Fibroblast of skin of left quadriceps (primary cell): ENCODE measurements at places on chromosomes 7 and 10.

DNA sequence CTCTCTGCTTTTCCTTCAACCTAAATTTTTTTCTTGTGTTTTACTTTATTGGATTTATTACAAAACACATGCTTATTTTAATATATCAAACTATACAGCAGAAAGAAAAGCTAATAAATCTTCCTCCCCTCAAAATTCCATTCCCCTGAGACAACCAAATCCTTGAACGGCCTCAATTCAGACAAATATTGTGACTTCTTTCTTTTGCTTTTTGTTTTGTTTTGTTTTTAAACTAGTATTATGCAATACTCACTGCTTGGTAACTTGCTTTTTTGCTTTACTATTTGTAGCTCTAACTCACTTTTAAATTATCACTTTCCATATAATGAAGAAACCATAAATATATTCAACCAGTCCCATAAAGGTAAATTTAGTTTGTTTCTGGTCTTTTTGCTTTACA, 59.4 kb upstream of the CDK1 start:
- no peak for DNase-seq

DNA sequence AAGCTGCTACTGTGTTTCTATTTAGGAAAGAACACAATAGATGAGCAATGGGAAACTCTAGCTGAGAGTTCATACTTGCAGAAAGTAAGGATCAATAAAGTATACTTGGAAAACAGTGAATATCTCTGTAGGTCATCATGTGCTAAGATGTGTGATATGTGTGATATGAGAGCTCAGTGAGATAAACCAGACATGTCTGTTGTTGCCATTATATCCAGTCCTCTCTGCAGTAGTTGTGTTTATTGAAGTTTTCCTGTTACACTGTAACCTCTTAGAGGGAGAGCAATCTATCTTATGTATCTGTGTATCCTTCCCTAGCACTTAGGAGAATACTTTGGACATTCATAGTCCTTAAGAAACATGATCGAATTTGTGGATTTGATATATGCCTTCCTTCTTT, 19.1 kb downstream of the TRUB1 start:
- no peak for DNase-seq

DNA sequence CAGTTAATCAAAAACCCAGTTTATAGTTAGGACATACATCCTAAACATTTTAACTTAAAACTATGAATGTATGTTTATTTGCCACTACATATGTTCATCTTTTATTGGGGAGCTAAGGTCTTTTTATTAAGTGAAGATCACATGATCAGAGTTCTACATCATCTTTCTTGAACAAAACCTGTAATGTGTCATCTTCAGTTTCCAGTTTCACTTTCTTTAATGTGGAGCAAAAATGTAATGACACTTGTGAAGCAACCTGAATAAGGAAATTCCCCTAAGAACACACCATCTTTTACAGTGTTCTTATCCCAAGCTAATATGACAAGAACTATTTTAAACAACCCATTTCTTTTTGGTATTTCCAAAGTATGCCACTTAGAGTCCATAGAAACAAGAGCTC, 166.7 kb upstream of the BET1 start:
- DNase-seq: no peak

DNA sequence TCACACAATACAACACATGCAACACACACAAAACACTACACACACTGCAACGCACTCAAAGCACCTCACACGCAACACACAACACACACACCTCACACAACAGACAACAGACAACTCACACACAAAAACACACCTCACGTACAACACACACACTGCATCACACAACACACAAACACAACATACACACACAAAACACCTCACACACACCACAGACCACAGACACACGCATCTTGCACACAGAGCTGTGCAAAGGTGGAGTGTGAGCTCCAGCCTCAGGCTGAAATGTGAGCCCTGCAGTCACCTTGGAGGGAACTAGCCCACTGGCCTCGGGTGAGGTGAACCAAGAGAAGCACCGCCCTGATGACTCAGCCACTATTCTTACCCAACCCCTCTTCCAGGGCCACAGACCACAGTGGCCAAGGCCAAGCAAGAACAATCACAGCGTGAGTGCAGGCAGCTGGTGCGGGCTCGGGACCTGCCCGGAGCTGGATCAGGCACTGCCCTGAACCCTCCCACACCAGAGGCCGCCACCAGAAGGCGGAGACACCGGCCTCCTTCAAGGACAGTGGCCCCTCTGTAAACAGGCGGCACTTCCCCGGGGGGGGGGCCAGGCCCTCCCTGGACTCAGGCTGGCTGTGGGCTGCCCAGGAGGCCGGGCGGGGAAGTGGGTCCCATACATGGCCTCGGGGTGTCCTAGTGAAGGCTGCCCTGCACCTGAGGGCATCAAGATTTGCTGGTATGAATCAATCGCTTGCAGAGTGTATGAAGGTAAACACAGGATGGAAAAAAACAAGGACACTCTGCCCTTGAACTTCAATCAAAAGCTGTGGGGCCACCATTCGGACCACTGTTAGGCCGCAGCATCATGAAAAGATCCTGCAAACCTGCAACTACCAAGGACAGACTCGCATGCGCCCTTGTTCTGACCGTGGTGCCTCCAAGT, 106.7 kb downstream of the TNS3 start:
- no peak for DNase-seq

DNA sequence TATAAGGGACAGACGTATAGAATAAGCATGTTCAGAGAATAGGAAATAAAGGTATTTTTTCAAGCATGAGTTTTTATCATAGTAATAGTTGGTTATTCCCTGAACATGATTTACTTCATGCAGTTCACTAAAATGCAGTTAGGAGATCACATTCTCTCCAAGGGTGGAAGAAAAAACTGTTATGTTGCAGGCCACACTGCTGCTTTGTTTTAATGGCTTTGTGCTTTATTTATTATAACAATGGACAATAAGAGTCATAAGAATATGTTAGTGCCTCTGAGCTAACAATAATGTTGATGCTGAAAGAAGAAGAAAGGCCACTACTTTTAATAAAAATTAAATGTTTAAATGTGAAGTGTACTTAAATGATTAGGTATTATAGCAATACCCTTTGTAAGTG, 78.5 kb upstream of the GATAD1 start:
- no peak for DNase-seq

DNA sequence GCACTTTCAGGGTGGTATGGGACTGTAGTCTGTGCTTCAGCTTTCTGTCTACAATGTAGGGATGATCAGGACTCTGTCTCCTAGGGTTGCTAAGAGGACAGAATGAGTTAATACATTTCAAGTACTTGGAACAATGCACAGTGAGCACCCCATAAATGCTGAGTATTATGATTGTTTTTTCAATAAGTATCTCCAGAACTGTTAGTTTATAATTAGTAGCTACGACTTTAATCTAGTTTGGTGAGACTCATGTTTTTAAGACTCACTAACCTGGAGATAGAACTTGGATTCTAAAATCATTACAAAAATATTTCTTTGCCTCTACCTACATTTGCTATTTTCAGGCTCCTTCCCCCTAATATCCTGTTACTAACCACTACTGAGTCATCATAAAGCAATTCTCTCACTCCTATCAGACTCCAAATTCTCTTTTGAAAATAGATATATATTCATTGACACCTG, 95.3 kb downstream of the CPED1 start:
- no peak for DNase-seq

DNA sequence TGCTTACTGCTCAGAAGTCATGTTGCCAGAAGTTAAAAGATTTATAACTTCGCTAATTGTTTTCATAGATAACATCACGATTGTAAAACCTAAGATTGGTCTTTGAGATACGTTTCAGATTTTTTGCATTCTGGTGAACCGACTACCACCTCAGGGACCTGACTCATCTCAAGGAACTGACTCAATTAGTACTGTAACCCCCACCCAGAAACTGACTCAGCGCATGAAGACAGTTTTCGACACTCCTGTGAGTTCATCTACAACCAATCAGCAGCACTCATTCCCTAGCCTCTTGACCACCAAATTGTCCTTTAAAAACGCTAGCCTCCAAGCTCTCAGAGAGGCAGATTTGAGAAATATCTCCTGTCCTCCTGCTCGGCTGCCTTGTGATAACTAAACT, 72.3 kb downstream of the ELMO1 start:
- DNase-seq: no peak

DNA sequence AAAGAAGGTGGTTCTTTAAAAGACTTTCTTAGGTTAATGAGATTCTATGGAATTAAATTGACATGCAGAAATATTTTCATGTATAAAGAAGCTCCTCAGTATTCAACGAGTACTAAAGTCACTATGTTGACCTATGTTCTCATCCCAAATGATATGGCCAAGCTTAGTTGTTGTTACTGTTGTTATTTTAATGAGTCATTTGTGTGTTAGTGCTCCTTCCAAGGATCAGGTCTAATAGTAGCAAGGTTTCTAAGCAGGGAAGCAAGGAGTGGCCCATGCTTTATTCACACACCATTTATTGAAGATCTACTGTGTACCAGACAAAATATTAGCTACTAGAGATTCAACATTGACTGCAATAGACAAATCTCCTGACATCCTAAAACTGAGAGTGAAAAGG, 41.9 kb downstream of the LRRN3 start:
- DNase-seq: no peak

DNA sequence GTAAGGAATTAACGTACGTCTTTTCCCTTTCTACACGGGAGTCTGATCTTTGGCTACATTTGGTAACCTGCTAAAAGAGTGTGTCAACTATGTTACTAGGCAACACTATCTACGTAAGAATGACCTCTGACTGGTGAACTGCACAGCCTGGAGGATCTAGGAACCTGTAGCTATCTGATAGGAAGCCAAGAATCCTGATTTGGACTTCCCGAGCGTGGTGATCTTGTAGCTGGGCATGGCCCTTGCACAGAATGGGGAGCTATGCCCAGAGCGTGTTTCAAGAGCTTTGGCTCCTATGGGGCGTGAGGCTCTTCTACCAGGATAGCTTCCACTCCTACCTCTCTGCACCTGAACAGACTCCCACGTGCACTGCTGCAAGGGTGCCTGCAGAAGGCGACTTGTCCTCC, 157.5 kb downstream of the TAX1BP1 start:
- no peak for DNase-seq

- DNase-seq: no peak
Observed at GRCh38 chr7:148962440-148962822, 65.9 kb downstream of the PDIA4 start.

GRCh38 chr7:44986218-44987053, 7.6 kb upstream of the MYO1G start:
- peak; percentile 85 for DNase-seq

- peak; percentile 7 for DNase-seq
Observed at GRCh38 chr7:22156205-22156604, 200.7 kb downstream of the RAPGEF5 start.

DNA sequence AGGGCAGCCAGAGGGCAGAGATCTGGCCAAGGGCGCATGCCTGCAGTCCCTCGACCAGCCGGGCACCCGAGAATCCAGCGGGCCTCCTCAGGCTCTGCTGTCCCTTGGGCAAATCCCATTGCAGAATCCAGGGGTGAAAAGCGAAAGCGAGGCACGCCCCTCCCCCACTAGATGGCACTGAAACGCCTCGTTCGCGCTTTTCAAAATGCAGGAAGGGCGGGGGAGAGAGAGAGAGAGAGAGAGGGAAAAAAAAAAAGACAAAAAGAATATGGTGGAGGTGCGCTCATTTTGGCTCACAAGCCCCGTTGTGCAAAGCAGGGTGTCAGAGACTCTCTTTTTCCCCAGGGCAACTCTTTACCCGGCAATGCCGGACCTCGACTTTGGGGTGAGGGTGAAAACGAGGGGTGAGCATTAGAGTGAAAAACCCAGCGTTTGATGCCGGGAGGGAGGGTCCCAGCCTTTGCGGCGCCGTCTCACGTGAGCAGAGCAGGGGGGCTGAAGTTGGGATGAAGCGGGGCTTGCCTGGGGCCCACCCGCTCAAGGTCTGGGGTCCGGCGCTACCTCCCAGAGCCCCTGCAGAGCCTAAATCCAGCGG, 2.5 kb upstream of the TMEM178B start:
- DNase-seq: no peak

DNA sequence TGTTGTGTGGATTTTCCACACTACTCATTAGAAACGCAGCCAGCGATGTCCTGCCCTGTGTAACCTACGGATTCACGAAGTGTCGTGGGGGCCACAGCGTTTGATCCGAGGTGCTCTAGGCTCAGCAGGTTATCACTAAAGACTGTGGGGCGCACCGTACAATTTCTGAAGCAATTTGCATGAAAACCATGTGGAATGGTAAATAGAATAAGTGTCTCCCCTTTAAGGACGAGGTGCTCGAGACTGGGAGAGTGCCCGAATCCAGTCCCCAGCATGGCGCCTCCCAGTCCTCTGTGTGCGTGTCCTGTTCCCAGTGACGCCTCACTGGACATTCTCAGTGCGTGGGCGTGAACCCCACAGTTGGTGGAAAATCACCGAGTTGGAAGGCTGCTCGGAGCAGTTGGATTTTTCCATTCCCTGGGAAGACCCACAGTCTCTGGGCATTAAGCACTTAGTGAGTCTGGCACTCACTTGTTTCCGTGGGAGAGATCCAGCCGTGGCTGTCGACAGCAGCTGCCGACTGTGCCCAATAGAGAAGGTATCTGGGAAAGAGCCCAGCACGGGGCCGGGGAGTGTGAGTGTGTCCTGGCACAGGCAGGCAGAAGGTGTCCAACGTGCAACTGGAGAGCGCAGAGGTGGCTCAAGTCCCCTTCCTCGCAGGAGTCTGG, 37.0 kb downstream of the PFKP start:
- no peak for DNase-seq

DNA sequence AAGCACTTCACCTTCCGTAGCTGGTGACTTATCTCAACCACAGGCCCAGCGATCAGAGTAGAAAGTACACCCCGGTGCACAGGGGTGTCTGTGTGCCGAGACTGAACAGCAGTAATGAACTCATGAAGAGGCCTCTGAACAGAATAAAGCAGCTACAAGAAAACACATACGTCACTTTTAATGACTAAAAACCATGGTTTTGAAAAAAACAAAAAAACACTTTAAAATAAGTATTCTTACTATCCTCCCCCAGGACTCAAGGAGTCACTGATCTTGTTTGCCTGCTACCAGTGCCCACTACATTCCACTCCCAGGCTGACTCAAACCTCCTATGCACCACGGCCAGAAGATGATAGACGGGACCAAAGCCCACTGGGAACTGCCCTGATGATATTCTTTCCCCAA, 53.8 kb downstream of the NCAPG2 start:
- peak; percentile 25 for DNase-seq

DNA sequence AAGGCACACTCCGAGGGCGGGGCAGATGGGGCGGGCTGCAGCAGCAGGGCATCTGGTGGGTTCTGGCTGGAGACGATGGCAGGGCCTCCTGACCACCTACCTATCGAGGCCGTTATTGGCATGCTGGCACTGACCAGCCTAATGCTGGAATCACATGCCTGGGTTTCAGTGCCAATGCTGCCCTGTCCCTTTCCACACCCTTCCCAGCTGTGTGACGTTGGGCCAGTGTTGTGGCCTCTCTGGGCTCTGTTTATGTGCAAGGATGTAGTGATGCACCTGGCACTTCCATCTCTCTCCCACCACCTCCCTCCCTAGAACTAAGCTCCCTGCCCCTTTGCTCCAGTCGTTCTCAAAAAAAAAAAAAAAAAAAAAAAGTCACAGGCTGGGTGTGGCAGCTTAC, 132.9 kb downstream of the ZMIZ1 start:
- DNase-seq: no peak
